GM13977 (cell line): ENCODE measurements at places on chromosomes 1 and 21.

DNA sequence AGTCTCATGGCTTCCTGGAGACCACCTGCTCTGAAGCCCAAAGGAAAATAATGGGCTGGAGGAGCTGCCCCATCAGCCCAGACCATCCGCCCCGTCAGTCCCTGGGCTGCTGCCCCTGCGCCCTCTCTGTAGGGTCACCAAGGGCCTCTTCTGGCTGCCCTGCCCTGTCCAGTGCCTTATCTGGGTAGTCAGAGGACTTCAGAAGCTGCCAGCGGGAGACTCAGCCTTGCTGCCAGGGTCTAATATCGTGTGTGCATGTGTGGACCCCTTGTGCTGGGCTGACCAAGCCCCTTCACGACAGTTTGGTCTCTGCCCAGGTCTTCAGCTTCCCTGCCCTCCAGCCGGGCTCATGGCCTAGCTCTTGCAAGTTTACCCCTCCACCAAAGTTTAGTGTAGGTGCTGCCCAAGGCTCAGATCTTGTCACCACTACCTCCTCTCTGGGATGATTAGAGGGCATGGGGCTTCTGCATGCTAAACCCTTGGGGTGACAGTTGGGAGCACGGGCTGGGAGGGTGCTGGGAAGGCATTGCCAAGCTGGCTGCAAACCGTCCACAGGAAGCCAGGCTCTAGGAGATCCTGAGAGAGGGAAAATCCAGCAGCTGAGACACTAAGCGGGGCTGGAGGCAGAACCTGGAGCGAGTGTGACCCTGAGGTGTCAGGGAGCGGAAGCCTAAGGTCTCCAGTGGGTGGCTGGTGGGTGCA is 20.6 kb downstream of the NENF start:
- DNase-seq = no peak

DNA sequence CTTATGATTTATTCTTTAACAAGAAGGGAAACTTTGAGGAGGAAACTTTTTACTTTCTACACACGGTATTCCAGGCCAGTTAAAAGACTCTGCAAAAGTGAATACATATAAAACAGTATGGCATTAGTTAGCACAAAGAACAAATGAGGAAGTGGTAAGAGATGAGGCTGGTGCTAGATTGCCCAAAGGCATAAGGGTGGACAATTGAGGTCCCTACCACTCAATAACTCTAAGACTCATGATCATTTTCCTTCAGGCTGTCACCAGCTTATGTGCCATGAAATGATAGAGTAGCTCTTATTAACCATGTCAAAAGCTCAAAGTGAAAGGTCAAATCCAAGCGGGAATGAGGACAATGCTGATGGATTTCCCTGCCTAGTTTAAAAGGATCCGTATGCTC is 124.5 kb downstream of the TBX15 start:
- no peak for DNase-seq

DNA sequence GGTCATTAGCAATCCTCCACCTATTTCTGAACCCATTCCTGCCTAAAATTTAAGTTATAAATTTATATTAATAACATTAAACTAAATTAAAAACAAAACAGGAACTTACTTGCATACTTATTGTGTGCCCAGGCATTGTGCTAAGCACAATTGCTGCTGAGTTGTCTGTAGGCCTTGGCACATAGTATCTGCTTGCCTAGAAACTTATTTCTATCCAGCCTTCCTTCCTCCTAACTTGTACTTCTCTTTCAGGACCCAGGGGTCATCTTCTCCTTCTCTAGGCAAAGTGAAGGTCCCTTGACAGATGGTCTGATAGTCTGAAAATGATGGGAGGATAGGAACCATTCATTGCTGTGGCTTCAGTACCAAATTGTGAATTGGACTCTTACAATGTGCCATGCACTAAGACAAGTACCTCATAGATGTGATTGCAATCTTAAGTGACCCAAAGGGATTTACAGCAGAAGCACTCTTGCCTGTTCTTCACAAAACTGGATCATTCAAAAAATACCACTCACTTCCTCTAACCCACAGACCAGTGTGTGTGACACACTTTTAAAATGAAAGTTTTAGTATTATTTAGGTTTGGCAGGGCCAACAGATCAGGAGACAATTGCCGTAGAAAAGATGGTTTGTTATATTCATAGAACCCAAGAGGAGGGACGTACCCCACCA is 10.3 kb upstream of the CD101 start:
- no peak for DNase-seq

- DNase-seq = no peak
These were observed 38.9 kb downstream of the ATP1A1 start for GRCh38 chr1:116411784-116412479.

- DNase-seq = no peak
These were observed 19.2 kb upstream of the SLAMF1 start for GRCh38 chr1:160666079-160666442.

GRCh38 chr1:206048582-206048981 is 4.4 kb upstream of the RHEX start:
- no peak for DNase-seq

- no peak for DNase-seq
These were observed 125.5 kb downstream of the PGBD5 start for GRCh38 chr1:230300322-230301301.

DNA sequence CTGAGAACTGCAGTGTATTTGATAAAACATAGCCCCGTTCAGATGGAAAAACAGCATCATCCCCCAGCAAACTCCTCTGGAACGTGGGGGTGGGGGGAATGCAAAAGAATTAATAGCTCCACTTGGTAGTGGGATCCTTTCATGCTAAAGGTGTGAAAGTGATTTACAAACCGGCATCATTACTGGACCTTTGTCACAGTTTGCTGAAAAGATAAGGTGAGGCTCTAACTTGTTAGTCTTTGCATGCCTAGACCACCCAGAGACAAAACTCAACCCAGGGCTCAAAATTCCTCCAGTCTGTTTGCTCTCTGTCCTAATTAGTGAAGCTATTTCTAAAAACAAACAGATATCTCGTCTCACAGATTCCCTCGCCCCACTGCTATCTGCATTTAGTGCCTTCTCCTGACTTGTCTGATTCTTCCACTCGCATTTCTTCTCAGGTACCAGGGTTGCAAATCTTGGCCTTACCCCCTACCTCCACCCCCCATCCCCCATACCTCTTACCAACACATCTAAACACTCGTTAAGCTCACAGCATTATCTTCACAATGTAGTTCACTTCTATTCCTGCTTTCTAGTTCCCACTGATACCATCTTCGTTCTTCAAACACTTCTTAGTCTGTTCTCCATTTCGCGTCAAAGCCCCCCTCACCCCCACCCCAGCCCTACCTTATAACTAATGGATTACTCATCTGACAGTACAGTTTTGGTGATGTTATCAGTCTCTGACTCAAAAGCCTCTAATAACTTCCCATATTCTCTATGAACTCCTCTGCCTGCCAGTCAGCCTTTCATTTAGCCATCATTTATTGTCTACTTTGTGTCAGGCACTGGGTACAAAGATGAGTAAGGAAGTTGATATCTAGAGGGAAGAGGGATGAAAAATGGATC is 11.8 kb downstream of the IER5 start:
- DNase-seq = peak; percentile 48

GRCh38 chr1:181135437-181135731 is 46.9 kb downstream of the IER5 start:
- no peak for DNase-seq

- no peak for DNase-seq
These were observed 134.0 kb downstream of the FAM78B start for GRCh38 chr1:166032572-166033371.

- no peak for DNase-seq
These were observed 45.1 kb downstream of the TMEM53 start for GRCh38 chr1:44628962-44629756.

DNA sequence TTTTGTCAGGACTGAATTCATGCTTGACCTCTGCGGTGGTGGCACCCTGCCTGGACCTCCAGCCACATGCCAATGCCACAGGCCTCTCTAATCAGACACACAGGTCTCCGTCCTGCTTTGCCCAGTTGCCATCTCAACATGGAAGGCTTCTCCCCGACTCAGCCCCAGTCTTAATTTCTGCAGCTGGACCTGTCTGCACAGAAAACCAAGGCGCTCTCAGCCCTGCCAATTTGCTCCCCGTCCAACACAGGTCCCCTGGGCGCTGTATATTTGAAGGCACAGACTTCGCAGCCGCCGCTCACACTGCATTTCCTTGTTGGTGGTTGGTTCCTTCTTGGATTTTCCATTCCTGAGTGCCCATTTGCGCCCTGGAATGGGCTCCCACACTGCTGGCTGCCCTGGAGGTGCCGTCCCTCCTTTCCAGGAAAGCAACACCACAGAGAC is 28.0 kb upstream of the PLEKHG5 start:
- DNase-seq = no peak

- DNase-seq = no peak
These were observed 125.0 kb downstream of the LYPLAL1 start for GRCh38 chr1:219298571-219299148.

- no peak for DNase-seq
These were observed 60.6 kb downstream of the SIM2 start for GRCh38 chr21:36759348-36760083.

- no peak for DNase-seq
These were observed 7.2 kb downstream of the PARP1 start for GRCh38 chr1:226400519-226401354.

- DNase-seq = no peak
These were observed 11.0 kb upstream of the OLIG1 start for GRCh38 chr21:33058957-33059356.

- no peak for DNase-seq
These were observed 1.8 kb upstream of the LIN9 start for GRCh38 chr1:226310637-226311195.

GRCh38 chr1:8562881-8563865 is 245.3 kb downstream of the SLC45A1 start:
- no peak for DNase-seq

DNA sequence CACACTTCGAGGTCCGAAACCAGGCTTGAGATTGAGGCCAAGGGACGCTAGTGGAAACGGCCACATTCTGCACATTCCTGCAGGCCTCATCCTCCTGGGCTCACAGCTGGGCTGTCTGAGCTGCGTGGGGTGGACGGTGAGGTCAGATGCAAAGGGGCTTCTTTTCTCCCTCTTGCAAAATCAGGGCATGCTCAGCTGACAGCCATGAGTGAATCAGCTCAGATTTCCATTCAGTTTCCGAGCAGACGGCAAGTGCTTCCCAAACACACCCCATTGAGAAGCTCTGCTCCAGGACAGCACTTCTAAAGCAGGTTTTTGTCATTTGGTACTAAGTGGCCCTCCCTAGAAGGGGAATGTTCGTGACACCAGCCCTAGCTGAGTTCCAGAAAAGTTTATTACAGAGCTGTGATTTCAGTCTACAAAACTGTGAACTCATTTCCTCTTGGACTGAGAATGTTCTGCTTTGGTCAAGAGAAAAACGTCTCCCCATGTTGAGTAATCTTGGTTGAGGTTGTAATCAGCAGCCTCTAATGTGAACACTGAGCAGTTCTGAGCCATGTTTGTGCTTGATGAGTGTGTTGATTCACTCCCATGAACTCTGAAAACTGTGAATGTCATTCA is 10.0 kb downstream of the PDPN start:
- DNase-seq = no peak

- DNase-seq = no peak
These were observed 6.6 kb downstream of the ANGPTL1 start for GRCh38 chr1:178864326-178864725.

DNA sequence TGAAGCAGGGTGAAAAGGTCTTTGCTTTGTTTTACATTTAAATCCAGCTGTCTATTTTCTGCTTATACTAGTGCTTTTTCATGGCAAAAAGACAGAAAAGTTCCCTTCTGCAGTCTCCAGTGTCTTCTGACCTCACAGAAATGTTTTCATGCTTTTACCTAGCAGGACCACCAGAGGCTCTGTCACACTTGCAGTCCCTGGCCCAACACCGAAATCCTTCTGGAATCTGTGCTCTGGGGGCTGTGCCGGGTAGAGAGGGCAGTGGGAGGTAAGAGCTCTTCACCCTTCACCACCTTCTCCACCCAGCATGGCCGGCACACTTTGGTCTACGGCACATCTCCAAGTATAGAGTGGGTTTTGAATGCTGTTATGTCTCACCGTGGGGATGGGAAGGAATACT is 20.8 kb downstream of the GNAT2 start:
- DNase-seq = no peak

DNA sequence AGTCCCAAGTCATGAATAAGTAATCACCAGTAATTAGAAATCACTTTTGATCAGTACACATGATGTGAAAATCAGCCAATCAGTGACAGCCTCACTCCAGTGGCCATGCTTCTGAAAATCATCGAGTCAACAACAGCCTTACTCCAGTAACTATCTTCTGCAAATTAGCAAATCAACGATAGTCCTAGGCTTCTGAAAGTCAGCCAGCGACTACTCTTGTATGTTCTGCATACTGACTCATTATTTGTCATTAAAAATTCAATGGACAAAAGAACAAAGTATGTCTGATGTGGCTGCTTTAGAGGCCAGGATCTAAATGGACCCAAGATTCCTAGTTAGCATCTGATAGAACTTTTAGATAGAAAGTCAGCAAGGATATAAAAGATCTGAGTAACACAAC is 102.5 kb downstream of the GPR52 start:
- DNase-seq = no peak

DNA sequence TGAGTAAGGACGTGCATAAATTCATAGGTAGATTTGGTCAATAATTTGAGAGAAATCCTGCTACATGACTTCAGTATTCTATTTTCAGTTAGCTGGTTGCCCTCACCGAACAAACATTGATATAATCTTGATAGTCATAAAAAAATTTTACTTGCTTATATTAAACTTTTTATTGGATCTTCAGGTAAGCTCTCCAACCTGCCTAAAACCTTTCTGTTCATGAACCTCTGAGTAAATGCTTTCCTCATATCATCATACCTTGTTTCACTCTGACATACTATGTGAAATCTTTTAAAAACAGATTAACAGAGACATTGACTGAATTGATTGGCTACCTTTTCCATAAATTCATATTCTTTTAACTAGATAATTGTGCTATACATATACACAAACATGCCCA is 299.0 kb downstream of the NCAM2 start:
- no peak for DNase-seq

- DNase-seq = no peak
These were observed 81.4 kb downstream of the NENF start for GRCh38 chr1:212514056-212514614.

- no peak for DNase-seq
These were observed 74.6 kb downstream of the CD247 start for GRCh38 chr1:167443757-167444156.

- DNase-seq = no peak
These were observed 86.6 kb downstream of the TM2D1 start for GRCh38 chr1:61638296-61638695.

- DNase-seq = no peak
These were observed 343.2 kb downstream of the OLFM3 start for GRCh38 chr1:101653482-101653946.

DNA sequence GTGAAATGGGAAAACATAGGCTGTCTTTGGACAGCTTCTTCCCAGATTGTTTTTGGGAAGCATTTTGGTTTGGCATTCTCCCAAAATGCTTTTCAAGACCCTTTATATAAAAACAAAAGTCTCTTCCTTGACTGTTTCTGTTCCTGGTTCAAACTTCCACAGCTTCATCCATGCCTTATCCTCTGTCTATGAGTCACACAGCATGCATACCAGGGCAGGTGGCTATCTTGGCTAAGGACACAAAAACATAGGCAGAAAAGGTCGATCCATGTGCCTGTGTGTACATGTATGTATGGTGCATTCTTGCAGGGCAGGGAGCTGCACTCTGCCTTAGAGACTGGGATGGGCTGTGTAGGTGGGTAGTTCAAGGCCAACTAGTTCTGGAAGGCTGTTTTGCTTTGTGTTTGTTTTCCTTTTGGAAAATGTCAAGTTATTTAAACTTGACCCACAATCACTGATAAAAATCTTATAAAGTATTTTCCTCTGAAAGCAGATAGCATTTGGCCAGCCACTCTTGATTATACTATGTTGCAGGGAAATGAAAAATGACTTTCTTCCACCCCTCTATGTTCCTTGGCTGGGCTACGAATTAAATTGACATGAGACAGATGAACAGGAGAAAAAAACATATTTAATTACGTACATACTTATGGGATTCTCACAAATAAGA is 437.0 kb downstream of the SIPA1L2 start:
- no peak for DNase-seq
